H7 (cell line): ENCODE measurements at places on chromosomes 2 and 18. TPM values are rescaled to one million over a fixed set of nuclear protein-coding genes. Genes with fewer than 3 reads are reported as not detected.

DNA sequence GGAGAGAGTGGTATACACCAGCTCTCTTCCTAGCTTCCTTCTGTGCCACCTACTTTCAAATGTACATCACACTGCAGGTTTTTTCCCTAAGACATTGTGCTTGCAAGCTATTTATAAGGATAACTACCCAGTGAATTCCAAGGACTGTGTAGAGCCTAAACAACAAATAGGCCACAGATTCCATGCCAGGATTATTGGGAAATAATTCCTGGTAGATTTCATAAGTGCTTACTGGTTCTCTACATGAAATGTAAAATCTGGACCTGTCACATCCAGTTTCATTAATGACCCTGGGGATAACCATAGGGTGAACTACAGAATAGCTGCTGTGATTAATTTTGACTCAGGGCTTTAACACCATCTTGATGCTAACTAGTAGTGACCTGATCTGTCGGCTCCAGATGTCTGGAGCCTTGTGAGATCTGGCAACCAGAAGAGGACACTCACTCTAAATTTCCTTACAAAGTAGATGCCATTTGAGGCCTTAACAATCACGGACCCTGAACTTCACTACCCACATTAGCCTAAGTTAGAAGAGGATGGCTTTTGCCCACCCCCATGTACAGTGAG is 34.3 kb upstream of the LGALSL start:
- no peak for DNase-seq

Gene PLB1
- total RNA-seq: not detected in 2 replicates

GRCh38 chr2:211454679-211455078 is 898.3 kb downstream of the CPS1 start:
- no peak for DNase-seq

DNA sequence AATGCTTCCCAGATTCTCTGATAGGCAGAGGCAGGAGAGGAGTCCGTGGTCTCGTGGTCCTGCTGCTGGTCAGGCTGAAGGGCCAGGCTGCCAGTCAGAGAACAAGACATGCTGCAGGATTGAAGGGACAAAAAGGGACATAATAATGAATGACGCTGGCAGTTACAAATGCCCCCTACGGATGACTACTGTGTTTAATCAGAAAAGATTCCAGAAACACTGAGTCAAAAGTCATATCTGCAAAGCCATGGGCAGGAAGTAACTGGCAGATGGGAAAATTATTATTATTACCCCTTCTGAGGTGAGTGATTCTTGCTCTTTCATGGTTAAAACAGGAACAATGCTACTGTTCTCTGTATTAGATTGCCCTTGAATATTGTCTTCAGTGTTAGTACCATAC is 19.0 kb downstream of the LCT start:
- DNase-seq: no peak

DNA sequence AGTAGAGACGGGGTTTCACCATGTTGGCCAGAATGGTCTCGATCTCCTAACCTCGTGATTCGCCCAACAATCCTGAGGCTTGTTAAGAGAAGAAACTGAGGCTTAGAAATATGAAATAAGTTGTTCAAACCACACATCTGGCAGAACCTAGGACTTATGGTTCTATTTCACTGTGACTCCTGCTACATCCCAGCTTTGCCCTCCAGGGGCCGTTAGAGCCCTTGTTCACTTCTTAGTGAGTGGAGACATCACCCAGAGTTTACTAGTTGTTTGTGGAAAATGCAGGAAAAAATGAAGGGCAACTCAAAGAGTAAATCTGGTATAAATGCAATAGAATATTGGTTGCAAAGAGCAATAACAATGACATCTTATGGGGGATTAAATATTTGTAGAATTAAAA is 43.9 kb downstream of the MARCHF4 start:
- DNase-seq: peak; percentile 44

GRCh38 chr18:59308248-59308937 is 10.1 kb downstream of the CPLX4 start:
- peak; percentile 91 for DNase-seq
